ENCODE measurements at places on chromosomes 3 and 15.

- DNase-seq, result no peak
These were observed 77.9 kb downstream of the NTRK3 start for GRCh38 chr15:88178631-88179030.

- DNase-seq, result no peak
These were observed 111.6 kb downstream of the PDCD6IP start for GRCh38 chr3:33910031-33910430.

GRCh38 chr3:189780546-189781270, 149.5 kb downstream of the TP63 start:
- no peak for DNase-seq

DNA sequence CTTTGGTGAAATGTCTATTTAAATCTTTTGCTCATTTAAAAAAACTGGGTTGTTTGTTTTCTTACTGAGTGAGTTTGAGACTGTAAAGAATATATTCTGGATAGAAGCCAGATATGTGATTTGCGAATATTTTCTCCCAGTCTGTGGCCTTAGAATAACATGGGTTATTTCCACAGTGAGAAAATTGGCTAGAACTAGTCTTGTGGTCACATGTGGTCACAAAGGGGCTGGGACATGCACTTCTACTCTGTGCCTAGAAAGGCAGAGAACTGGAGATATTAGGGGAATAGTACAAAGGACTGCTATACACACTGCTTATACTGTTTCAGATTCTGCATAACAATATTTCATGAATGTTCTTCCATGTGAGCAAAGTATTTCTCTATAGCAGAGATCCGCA, 79.9 kb upstream of the RGMA start:
- peak; percentile 90 for DNase-seq

DNA sequence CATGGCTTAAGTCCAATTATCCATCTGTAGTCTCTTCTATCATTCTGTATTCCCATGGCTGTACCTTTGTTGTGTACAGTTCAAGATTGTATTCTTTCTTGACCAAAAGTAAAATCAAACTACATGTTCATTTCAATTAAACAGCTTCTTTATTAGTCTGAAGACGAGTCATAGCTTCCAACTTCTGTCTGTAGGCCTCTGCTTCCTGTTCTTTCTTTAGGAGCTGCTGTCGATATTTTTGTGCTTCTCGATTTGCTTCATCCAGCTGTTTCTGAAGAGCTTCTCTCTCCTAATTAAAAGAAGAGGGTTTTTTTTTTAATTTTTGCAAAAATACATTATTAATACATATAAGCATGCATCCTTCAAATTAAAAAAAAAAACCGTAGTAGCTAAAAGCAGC, 13.0 kb upstream of the HDC start:
- DNase-seq, result no peak

DNA sequence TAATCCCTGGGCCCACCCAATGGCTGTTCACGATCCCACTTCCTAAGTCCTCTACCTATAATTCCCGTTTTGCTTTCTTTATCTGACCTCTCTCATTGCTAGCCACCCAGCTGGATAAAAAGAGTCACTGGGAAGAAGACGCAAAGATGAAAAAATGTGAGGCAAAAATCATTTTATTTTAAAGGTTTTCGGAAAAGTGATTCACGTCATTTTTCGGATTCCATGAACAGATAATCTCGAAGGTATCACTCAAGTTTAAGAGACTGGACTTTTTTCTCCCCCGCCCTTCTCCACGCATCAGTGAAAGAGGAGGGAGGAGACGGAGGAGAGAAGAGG, 266.6 kb downstream of the CGGBP1 start:
- no peak for DNase-seq

DNA sequence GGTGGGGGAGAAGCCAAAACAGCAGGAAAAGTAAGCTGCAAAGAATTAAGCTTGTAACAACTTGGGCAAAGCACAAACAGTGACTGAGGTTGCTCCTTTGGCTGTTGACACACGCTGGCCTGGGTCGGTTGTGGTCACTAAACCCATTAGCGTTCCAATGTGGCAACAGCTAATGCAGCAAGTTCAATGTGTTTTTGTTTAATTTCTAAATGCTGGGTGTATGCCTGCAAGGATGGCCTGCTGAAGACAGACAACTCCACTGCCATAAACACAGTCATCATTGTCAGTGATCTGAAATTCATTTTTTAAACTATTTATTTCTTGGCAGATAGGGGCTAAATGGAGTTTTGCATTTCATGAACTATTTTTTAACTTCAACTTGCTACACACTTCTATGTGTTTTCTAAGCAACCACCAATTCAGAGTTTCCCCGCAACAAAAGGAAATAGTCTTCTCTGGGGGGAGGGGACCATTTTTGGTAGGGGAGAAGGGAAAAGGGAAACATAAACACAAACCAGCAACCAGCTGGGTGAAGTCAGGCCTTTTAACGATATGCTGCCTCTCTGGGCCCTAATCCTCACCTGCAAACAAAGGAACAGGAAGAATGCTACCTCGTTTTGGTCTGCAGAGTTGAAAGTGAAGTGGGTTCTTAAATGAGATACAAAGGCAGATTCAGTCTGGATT, 34.8 kb upstream of the WNT5A start:
- peak; percentile 38 for DNase-seq

DNA sequence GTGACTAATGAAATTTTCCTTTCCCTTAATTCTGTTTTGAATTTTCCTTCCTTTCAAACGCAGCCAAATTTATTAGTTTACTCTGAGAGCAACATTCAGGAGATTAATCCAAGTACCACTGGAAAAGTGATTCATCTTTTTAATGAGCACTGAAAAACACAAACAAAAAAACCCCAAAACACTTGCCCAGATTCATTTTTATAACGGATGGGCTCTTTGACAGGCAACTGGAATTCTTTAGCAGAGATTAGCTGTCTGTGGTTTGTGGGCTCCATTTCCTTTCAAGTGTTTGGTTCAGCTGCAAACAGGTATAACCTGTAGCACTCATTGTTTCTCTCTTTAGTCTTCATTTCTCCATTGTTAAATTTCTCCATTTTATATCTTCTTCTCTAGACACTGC, 3.1 kb upstream of the POLR2M start:
- no peak for DNase-seq

DNA sequence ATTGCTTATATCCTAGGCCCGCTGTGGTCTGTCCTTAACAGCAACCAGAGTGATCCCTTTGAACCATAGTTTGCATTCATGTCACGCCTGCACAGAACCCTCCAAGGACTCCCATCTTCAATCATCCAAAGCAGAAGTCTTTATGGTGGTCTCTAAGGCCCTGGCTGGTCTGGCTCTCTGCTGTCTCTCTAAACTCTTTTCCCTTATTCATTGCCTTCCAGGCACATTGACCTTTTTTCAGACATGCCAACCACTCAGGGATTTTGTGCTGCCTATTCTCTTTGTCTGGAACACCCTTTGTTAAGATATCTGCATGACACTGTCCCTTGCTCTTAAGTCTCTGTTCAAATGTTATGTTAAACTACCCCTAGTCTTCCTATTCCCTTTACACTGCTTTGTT, 21.9 kb upstream of the ZBTB47 start:
- DNase-seq, result no peak

GRCh38 chr15:86863226-86863915, 783.7 kb downstream of the AGBL1 start:
- DNase-seq, result peak; percentile 96

DNA sequence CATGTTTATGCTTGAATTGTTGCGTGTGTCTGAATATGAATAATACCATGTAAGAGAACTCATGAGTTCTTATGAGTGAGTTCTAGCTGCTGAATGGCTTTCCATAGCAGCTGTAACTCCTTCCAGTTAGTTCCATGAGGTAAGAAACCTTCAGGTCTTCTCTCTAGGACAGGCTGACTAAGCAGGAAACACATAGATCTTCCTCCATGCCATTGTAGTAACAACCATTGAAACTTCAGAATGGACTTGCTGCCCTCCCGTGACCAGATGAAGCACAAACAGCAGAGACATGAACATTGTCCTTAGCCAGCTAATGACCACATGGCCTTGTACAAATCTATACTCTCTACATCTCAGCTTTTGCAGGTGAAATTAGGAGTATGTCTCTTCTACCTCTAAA, 200.0 kb downstream of the ZNF385D start:
- DNase-seq, result peak; percentile 18

DNA sequence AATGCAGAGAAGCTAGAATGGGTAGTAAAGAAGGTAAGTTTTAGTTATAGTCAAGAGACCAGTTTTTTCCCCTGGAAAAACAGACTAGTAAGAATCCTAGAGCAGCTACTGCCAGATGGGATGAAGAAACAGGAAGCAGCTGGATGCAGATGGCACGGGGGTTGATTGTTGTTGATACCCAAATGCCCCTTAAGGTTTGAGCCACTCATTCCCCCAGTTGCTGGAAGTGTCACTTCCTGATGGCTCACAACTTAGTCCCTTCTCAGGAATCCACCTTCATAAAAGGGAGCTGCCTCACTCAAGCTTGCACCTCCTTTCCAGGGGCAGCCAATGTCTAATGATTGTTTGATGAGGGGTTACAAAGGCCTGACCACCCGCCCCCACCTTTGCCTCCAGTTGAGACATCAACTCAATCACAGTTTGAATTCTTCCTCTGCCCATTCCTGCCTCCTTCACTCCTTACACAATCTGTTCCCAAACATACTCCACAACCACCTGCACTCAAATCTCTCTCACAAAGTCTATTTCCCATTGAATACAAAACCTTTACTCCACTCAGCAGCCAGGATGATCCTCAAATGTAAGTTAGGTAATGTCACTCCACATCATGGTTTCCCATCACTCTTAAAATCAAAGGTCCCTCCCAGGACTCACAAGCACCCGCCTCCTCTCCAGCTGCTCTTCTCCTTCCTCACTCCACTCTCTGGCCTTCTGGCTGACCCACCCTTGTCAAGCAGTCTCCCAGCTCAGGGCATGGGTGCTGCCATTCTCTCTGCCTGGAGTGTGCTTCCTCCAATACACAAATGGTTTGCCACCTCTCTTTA, 450.1 kb upstream of the THBS1 start:
- DNase-seq, result peak; percentile 38

- DNase-seq, result no peak
These were observed 583.6 kb downstream of the NR2F2 start for GRCh38 chr15:96914081-96914480.

- no peak for DNase-seq
These were observed 94.7 kb downstream of the OCA2 start for GRCh38 chr15:28004143-28005003.

DNA sequence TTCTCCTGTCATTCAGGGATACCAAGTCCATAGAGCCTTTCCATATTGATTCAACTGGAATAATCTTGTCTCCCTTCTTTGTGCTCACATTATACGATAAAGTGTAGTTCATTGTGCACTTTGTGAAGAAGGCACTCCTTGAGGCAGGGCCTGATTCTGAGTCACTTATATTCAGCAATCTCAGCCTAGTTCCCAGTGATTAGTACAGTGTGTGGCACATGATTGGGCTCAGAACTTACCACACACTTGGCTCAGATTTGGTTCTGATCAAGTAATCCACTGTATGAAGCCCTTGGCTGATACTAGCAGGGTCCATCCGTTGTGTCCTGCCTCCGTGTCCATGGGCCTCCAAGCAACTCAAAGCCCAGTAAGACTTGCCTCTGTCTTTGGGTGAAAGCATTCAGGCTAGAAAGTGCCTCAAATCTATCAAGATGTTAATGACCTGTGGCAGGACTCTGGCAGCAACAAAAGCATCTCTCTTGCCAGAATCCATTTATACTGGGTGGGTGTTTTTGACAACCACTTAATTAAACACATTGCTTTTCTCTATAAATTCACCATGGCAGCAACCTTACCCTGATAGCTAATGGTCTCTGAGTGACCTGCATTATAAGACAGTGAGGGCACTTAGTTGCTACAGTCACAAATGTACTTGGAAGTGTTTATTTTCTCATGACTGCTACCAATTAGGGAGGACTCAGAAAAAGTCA, 51.3 kb downstream of the TPRG1 start:
- no peak for DNase-seq

DNA sequence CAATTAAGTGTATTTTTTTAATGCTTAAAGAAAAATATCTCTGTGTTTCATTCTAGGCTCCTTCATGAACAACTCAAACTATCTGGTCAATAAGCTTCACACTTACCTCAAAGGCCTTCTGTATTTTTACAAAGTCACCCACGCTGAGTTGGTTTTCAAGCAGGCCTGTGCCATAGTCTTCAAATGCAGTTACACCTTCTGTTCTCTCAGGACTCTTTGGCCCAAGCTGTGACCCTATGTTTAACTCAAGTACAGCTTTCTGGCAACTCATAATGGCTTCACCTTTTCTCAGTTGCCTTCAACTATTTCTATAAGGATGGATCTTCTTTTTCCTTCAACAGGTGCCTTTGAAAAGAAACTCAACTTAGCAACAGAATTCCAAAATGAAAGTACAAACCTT, 587 bp downstream of the WDR49 start:
- DNase-seq, result no peak

- peak; percentile 76 for DNase-seq
These were observed 27.8 kb upstream of the ALDH1L1 start for GRCh38 chr3:126208182-126208581.

DNA sequence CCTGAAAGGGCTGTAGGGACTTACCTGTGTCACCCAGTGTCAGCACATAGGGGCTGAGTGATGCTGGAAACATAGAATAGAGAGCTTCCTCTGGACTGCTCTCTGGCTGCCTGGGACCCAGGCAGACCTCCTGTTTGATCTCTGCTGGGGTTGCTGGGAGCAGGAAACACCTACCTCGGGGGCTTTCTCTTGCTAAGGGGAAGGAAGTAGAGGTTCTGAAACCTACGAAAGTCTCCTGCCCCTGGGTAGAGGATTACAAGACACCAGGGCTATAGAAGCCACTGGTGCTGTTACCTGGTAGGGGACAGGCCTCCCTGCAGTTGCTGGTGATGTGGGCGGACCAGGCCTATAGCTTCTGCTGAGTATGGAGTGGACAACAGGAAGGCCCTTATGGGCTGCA, 81.7 kb downstream of the DHX30 start:
- DNase-seq, result no peak

GRCh38 chr3:1072041-1072440, 20.8 kb upstream of the CNTN6 start:
- no peak for DNase-seq

Data from fibroblast of skin of back (primary cell).